Right renal cortex interstitium (tissue), 3 donors: ENCODE measurements at places on chromosomes 3 and 15. TPM values are rescaled to one million over a fixed set of nuclear protein-coding genes. Genes with fewer than 3 reads are reported as not detected.

SLC12A8 gene
- polyA plus RNA-seq, result 4.8 TPM

DNA sequence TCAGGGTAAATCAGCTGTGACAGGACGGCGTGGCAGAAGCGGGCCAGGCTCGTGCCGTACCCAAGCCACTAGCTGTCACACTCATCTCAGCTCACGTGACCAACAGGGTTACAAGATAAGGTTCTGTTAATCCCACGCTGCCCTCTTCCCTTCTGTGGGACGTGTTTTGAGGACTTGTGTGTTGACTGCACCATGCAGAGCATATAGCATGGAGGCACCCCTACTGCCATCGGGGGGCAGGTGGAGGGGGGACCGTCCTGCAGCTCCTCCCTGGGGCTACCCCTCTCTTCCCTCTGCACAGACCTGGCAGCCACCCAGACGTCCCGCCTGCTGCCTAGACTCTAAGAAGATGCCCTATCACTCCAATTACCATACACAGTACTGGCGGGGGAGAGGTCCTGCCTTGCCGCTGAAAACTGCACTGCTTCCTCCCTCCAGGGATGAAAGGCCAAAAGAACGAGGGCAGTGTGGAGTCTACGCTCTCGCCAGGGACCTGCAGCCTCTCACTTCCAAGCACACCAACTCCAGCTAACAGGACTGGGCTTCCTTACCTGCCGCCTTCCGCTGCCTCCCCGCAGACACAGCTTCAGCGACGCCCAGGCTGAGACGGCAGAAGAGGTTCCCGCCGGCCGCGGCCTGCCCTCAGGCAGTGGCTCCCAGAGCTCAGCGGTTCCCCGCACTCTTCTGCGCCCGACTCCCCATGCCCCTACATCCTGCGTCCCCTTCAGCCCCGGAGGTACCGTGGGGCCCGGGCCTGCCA is at the start of gene TNK2:
TNK2 (minus strand) TSS at position 618 of the 760 bp plus-strand sequence. CDS start 19,963 bp downstream, outside the sequence.
- DNase-seq, result no peak

DNA sequence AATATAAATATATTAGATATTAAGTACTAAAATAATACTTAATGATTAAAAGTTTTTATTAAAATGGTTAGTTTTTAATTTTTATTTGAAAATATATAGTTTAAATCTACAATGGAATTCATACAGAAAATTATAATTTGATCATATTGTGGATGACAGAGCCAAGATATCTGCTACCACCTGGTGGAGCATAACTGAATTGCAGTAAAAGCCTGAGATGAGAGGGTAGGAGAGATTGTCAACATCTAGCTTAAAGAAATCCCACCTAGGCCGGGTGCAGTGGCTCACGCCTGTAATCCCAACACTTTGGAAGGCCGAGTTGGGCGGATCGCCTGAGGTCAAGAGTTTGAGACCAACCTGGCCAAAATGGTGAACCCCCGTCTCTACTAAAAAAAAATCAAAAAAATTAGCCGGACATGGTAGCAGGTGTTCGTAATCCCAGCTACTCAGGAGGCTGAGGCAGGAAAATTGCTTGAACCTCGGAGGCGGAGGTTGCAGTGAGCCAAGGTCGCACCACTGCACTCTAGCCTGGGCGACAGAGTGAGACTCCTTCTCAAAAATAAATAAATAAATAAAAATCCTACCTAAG is 25.1 kb upstream of the CSTA start:
- DNase-seq, result no peak

GRCh38 chr3:112963683-112964082 is 11.2 kb downstream of the CD200R1 start:
- DNase-seq, result no peak

SH3GL3 gene
- 13.6 TPM for polyA plus RNA-seq

XXYLT1 gene
- polyA plus RNA-seq, result 30.3 TPM

TTLL13 gene
- 0.12 TPM for polyA plus RNA-seq

TEX264 gene
- 64.2 TPM for polyA plus RNA-seq

DNA sequence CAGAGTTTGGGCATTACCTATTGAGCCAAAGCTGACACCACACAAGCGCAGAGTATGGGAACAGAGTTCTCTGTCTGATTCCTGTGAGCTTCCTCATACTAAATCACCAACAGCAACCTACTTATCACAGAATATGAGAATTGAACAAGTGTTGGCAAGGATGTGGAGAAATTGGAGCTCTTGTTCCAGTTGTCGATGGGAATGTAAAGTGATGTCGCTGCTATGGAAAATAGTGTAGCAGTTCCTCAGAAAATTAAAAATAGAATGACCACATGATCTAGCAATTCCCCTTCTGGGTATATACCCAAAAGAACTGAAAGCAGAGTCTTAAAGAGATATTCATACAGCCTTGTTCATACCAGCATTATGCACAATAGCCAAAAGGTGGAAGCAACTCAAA is 33.4 kb downstream of the CD86 start:
- no peak for DNase-seq

- no peak for DNase-seq
Observed at GRCh38 chr3:50666837-50667236, 7.9 kb upstream of the DOCK3 start.

DNA sequence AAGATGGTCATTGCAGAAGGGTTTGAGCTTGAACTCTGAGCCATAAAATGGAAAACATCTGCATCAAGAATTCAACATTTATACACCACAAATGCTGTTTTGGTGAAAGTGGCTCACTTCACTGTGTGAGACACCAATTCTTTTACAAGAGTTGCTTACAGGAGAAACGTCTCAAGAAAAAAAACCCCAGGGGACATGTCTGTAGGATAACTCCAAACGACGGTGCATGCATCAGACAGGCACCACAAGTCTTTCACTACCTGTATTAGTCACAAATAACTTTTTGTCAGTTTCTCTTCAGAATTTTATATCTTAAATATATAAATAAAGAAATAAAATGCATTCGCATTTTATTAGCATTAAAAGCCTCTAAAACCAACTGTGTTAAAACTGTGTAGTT is 164.3 kb downstream of the EFHB start:
- DNase-seq, result no peak

- DNase-seq, result no peak
Observed at GRCh38 chr15:58115692-58116091, 22.5 kb upstream of the AQP9 start.

DNA sequence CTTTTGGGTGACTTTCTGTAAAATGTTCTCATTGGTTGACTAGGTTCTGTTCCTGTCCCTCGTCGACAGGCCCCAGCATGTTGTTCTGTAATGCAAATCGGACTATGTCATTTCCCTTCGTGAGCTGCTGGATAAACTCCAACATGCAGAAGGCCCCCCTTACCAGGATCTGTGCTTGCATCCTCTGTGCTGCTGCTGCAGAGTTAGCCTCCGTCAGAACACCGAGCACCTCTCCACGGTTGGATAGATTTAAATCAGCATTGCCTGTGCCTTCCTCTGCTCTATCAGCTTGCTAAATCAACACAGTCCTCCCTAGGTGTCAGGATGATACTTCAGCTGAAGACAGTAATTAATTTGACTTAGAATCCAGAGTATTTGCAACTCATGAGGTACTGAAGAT is 12.7 kb upstream of the MINDY4B start:
- DNase-seq, result no peak

- DNase-seq, result no peak
Observed at GRCh38 chr15:58164926-58165325, 26.7 kb downstream of the AQP9 start.

GRCh38 chr3:38655708-38656300 is 6.3 kb upstream of the SCN5A start:
- DNase-seq, result no peak

POMGNT2 gene
- polyA plus RNA-seq, result 21.7 TPM

GRCh38 chr15:36831904-36832287 is 252.5 kb downstream of the CDIN1 start:
- no peak for DNase-seq

C3orf85 gene
- 16.6 TPM for polyA plus RNA-seq

- DNase-seq, result no peak
Observed at GRCh38 chr3:156602424-156602823, 47.5 kb upstream of the SSR3 start.
